ENCODE measurements at places on chromosomes 6 and 20.

GRCh38 chr6:132673376-132674094, 14.6 kb upstream of the TAAR1 start:
- DNase-seq, result no peak

- DNase-seq, result no peak
These were observed 9.1 kb downstream of the RSPO4 start for GRCh38 chr20:992801-993535.

- DNase-seq, result no peak
These were observed 291.2 kb downstream of the CDH26 start for GRCh38 chr20:60249436-60249835.

DNA sequence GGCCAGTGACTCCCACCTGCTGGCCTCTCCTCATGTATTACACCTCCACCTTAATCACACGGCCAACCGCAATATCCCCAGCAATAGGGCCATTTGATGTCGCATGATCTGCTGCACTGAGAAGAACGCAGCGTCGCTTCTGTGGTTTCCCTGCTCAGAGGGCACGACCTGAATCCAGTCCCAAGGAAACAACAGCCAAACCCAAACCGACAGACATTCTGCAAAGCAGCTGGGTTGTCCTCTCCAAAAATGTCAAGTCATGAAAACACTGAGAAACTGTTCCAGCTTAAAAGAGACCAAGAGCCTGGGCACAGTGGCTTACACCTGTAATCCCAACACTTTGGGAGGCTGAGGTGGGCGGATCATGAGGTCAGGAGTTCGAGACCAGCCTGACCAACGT, 7.5 kb upstream of the BPI start:
- no peak for DNase-seq

GRCh38 chr6:112478036-112478435, 130.9 kb downstream of the RFPL4B start:
- no peak for DNase-seq

GRCh38 chr6:105872249-105872648, 213.9 kb upstream of the PRDM1 start:
- no peak for DNase-seq

DNA sequence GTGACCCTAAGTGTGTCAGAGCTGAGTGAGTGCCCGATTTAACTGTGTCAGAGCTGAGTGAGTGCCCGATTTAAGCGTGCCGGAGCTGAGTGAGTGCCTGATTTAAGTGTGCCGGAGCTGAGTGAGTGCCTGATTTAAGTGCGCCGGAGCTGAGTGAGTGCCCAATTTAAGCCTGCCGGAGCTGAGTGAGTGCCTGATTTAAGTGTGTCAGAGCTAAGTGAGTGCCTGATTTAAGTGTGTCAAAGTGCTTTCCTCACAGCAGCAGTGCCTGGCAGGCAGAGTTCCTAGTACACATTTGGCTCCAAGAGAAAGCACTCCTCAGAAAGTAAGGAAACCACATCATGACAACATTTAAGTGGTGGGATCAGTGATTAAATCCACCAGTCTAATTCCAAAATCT, 13.2 kb downstream of the SERAC1 start:
- no peak for DNase-seq

GRCh38 chr20:13800728-13801134, 15.9 kb downstream of the NDUFAF5 start:
- DNase-seq, result peak; percentile 92

DNA sequence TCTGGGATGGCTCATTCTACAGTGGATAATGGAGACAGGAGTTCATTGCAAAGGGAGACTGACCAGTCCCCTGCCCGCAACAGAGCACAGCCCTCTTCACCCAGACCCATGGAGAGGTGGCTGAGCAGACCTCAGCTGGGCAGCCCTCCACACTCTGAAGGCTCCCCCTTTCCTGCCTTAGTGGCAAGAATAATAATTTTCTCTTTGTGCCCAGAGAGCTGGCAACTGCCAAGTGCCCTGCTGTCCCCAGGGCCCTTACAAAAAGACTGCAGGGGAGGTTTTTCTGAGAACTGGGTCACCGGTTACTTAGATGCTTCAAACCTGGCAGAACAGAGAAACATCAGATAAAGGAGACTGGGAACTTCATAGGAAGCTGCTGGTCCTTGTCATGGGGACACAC, 35.4 kb upstream of the ZNFX1 start:
- DNase-seq, result peak; percentile 50

- DNase-seq, result no peak
These were observed 110.1 kb downstream of the ERMARD start for GRCh38 chr6:169861431-169862042.

GRCh38 chr20:37711001-37711400, 17.2 kb downstream of the CTNNBL1 start:
- no peak for DNase-seq

GRCh38 chr20:38585404-38586180, 4.6 kb downstream of the ADIG start:
- DNase-seq, result no peak

DNA sequence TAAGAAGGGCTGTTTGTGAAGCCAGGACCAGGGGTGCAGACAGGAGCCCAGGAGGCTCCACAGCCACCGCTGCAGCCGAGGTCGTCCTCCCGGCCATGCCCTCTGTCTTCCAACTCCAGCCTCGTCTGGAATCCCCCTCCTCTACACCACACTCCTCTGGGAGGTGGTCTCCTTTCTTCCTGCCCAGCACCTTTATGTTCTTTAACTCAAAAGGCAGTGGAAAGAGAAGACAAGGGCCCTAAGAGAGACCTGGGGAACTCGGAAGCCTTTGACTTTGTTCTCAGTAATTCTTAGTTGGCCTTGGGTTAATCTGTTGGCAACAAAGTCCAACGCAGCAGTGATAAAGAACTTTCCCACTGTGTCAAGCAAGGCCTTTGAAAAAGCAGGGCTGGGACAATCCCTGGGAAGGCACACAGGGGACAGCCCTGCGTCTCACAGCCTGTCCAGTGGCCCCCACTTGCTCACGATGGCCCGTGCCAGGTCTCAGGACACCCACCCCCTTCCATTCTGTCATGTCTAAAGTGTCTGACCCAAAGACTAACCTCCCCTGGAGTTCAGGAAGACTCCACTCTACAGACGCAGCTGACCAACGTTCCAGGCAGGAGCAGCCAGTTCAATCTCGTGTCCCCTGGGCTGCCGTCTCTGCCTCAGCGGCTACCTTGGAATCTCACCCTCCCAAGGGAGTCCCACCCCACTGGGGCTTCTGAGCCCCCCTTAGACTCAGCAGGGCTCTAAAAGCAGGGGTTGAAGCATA, 42.8 kb upstream of the FAM50B start:
- DNase-seq, result no peak

- no peak for DNase-seq
These were observed 6.8 kb upstream of the SNHG17 start for GRCh38 chr20:38441916-38442315.

DNA sequence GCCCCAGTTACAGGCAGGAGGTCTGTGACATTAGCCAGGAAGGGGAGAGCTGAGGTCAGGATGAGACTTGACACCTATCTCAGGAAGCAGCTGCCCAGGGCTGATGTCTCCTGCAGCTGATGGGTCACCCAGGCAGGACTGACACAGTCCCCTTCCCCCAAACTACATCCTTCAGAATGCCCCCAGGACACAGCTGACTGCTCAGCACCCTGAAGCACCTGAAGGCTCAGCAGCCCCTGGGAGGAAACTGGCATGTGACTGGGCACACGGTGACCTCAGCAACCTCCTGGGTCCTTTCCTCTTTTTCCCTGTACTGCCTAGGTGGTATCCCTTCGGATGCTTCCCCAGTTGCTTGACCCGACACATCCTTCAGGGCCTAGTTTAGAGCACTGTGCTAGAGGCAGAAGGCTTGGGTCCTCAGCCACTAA, 1.9 kb downstream of the SDC4 start:
- DNase-seq, result no peak

GRCh38 chr20:48740712-48741111, 87.1 kb downstream of the PREX1 start:
- DNase-seq, result no peak

- DNase-seq, result no peak
These were observed 35.9 kb downstream of the HLA-DRA start for GRCh38 chr6:32475392-32476206.

- DNase-seq, result no peak
These were observed 125.2 kb downstream of the MYO6 start for GRCh38 chr6:75874224-75874623.

- peak; percentile 74 for DNase-seq
These were observed 8.1 kb upstream of the TSPYL1 start for GRCh38 chr6:116287689-116288282.

GRCh38 chr6:55980627-55981211, 105.3 kb upstream of the BMP5 start:
- peak; percentile 79 for DNase-seq

DNA sequence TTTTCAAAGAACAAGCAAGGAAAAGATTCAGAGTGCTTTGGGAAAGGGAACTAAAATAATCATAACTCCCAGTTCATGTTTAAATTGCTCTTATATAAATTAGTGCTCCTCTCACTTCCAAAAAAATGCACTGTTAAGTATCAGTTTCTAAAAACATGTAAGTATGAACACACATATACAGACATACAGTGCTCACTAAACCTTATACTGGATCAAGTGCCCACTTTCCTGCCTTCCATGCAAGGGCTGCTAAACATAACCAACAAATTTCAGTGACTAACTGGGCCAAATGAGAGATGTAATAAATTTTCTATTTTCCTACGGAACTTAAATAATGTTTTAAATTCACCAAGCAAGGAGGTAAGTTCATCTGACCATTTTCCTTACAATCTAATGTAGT, 6.4 kb downstream of the TFAP2A start:
- DNase-seq, result peak; percentile 42

- no peak for DNase-seq
These were observed 60.3 kb upstream of the FABP7 start for GRCh38 chr6:122719176-122719575.

DNA sequence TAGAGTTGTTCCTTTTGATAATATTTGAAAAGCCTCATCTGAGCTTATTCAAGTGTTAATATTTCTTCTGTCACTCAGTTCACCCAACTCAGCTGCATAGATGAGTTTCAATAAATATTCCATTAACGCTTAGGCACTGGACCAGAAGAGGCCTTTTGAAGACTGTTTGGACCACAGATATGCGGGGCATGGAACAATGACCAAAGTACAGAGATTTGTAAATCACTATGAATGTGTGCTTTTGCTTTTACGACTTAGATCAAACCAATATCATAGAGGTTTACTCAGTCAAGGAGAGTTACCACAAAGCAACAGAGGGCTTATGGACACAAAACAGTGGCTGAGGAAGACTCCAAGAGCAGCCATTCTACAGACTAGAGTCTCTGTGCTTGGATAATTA, 99.9 kb downstream of the RTN4IP1 start:
- no peak for DNase-seq

DNA sequence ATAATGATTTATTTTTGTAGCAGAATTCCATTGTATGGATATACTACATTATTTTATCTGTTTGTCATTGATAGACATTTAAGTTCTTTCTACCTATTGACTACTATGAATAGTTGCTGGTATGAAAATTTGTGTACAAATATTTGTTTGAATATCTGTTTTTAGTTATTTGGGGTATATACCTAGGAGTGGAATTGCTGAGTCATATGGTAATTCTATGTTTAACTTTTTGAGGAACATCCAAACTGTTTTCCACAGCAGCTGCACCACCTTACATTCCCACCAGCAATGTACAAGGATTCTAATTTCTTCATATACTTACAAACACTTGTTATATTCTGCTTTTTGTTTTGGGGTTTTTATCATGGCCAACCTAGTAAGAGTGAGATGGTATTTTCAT, 56.1 kb upstream of the SDHAF4 start:
- no peak for DNase-seq

- no peak for DNase-seq
These were observed 234.7 kb upstream of the ADGRB3 start for GRCh38 chr6:68400396-68400795.

- peak; percentile 69 for DNase-seq
These were observed 211.6 kb upstream of the ZNF184 start for GRCh38 chr6:27684264-27685211.

Measured in brain (organoid and tissue), 16 donors.